ENCODE measurements at places on chromosomes 4 and X.

DNA sequence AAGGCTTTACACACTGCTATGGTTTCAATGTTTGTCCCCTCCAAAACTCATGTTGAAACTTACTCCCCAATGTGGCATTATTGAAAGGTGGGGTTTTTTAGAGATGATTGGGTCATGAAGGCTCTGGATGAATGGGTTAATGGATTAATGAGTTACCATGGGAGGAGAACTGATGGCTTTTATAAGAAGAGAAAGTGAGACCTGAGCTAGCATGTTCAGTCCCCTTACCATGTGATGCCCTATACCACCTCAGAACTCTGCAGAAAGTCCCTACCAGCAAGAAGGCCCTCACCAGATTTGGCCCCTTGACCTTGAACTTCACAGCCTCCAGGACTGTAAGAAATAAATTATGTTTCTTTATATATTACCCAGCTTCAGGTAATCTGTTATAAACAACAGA lies 68.9 kb upstream of the CAPN6 start:
- no peak for DNase-seq

- no peak for DNase-seq
Observed at GRCh38 chr4:152643153-152644035, 36.4 kb downstream of the TMEM154 start.

- no peak for DNase-seq
Observed at GRCh38 chr4:52143815-52144214, 92.7 kb downstream of the SPATA18 start.

DNA sequence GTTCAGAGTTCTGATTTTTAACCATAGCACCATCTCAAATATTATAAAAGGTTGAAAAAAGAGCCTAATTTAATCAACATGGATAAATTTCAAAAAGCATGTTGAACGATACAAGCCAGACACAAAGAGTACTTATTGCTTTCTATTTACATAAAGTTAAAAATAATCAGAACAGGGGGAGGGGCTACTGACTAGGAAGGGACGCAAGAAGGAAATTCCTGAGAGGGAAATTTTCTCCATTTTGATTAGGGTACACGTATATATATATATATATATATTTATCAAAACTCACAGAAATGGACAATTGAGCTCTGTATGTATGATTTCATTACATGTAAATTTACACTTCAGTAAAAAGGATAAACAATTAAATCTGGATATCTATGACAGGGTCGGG lies 482 bp upstream of the MBTPS2 start:
- DNase-seq = no peak

Measured in midbrain (tissue), 1 donor.